ENCODE measurements at places on chromosomes 2 and 18.

- no peak for DNase-seq
Measured at GRCh38 chr18:34841891-34842290, 131.8 kb downstream of the DTNA start.

GRCh38 chr2:231604101-231604684, 11.5 kb downstream of the TEX44 start:
- DNase-seq = no peak

DNA sequence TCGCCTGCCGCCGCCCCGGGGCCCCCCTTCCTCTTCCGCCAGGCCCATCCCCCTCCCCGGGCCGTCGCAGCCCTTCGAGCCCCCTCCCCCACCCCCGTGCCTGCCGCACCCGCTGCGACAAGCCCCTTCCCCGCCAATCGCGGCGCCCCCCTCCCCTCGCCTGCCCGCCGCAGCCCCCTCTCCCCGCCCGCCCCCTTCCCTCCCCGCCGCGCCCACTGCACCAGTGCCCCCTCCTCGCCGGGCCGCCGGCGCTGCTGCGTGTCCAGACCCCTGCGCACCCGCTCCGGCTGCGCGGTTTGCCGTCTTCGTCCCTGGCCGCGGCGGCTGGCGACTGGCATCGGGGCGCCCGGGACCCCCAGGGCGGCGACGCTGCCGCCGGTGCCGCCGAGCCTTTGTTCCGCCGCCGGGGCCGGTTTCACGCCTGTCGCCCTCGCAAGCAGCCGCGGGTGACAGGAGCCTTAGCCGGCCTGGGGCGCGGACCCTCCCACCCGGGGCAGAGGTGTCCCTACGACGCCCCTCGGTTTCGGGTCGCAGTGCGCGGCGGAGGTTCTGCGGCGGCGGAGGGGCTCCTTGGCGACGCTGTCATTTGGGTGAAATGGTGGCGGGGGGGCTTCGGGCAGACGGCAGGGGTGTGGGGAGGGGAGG, 18.1 kb downstream of the GPC1 start:
- peak; percentile 31 for DNase-seq

- DNase-seq = no peak
Measured at GRCh38 chr2:214203744-214204289, 207.0 kb upstream of the VWC2L start.

- DNase-seq = peak; percentile 26
Measured at GRCh38 chr2:236629961-236630872, 60.6 kb downstream of the ACKR3 start.

DNA sequence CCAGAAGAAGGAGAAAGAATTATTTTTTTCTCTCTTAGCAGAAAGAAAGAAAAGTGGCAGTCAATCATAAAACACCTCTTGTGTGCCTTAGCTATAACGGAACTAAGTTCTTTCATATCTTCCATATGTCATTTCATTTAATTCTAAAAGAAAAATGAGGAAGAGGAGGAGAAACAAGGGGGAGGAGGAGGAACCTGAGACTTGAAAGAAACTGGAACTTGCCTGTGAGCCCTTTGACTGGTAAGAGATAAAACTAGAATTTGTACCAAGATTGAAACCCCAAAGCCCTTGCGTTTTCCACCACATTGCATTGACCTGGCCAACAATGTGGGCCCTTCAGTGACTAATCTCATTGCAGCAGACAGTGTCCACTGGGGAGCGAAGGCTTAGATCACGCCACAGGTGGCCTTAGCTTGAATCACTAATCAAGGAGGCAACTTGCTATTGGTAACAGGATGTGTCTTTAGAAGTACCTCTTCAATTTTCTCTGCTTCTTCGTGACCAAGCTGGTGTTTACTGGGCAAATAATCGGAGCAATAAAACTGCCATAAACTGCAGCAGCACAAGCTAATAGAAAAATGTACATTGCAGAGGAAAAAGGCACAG, 307.9 kb downstream of the CLIP4 start:
- no peak for DNase-seq

DNA sequence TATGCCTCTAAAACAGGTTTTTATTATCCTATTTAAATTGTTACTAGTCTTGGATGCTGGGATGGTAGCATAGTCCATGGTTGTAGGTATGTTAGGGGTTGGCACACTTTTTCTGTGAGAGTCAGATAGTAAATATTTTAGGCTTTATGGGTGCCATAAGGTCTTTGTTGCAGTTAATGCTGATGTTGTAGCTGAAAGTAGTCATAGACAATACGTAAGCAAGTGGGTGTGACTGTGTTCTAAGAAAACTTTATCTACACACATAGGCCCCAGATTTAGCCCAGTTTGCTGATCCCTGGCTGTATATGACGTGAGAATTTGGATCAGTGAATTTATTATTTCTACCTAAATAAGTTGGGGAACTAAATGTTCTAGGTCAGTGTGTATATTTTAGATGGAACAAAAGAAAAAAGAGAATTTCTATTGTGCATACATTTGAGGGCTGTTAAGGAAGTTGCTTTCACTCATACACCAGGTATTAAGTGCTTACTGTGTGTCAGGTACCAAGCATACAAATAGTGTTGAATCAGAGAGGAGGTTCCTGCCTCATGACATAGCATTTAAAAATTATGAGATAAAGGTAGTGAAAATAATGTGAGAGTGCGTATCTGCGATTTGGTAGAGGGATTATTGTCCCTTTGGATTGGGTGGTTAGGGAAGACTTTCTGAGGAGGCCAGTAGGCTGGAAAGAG, 39.4 kb downstream of the AGFG1 start:
- no peak for DNase-seq

DNA sequence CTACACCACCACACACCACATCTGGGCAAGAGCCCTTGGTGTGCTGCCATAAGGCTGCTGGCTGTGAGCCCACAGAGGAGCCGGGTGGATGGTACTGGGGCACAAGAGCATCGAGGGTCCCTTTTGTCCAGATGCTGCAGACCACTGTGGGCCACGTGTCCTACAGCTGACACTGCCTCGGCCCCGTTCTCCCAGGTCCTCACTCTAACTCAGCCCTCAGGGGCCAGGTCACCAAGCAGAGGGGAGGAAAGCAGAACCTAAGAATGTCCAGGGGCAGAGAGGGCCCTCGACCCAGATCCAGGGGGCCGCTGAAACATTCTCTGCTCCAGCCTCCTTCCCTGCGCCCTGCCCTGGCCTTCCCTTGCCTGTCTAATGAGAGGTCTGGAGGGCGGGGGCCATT, 91.7 kb upstream of the ASB18 start:
- no peak for DNase-seq

GRCh38 chr2:167404627-167405284, 516.5 kb downstream of the XIRP2 start:
- DNase-seq = no peak

- no peak for DNase-seq
Measured at GRCh38 chr2:137123226-137123625, 357.9 kb downstream of the THSD7B start.

- no peak for DNase-seq
Measured at GRCh38 chr2:134250840-134251461, 2.9 kb upstream of the MGAT5 start.

DNA sequence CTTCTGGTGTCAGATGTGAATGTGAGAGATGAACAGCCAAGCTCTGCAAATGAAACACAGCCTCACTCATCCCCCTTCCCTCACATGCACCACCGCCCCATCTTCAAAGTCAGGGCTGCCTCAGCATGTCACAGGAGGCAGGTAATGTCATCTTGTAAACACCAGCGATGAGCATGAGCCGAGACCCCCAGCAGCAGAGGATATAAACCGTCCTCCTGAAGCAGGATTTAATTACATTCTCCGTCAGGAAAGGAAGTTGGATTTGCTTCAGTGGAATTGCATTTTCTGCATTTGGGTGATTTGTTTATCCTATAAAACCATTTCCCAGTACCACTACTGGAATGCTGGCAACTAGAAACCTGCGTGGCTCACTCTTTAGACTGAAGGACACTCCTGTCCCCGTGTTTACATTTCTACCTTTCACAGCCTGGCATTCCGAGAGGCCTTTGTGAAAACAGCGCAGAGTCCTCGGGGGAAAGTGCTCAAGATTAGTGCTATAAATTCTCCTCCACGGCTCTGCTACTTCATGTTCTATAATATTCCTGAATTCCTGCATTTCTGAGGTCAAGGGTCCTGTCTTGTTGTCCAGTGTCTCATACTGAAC, 619.2 kb downstream of the IRS1 start:
- no peak for DNase-seq

GRCh38 chr18:45850021-45850420, 24.5 kb downstream of the SIGLEC15 start:
- no peak for DNase-seq

DNA sequence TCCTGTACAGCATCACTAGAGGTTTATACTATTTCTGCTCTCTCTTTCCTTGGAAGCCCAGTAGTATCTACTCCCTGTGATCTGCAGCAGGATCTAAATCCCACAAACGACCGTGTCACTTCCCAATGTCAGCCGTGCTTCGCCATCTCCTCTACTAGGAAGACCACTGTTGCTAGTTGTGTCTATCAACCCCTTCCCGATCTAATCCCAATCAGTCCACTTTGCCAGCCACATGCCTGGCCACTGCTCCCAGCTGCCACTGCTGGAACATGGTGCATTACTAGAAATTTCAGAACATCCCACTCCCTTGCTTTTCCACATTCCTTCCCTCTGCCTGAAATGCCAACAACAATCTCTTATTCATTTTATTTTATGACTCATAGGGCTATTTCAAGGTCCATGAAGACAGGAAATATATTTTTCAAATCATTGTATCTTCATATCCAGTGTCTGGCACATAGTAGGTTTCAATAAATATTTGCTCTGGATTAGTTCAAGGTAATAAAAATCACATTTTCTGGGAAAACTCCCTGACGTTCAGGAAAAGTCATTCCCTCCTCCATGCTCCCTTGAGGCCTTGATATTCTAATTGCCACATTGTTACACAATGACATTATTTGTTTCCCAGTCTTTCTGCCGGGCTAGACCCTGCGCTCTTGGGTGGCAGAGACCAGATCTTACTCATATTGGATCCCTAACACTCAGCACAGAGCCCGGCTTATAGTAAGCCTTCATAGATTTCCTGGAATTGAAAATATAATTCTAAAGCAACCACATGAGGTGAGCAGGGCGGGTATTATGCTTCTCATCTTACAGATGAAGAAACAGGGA, 2.1 kb upstream of the TRIB2 start:
- no peak for DNase-seq

GRCh38 chr2:241035142-241035817, 36.9 kb downstream of the SNED1 start:
- DNase-seq = no peak

- DNase-seq = no peak
Measured at GRCh38 chr2:57450170-57450569, 596.4 kb upstream of the VRK2 start.

DNA sequence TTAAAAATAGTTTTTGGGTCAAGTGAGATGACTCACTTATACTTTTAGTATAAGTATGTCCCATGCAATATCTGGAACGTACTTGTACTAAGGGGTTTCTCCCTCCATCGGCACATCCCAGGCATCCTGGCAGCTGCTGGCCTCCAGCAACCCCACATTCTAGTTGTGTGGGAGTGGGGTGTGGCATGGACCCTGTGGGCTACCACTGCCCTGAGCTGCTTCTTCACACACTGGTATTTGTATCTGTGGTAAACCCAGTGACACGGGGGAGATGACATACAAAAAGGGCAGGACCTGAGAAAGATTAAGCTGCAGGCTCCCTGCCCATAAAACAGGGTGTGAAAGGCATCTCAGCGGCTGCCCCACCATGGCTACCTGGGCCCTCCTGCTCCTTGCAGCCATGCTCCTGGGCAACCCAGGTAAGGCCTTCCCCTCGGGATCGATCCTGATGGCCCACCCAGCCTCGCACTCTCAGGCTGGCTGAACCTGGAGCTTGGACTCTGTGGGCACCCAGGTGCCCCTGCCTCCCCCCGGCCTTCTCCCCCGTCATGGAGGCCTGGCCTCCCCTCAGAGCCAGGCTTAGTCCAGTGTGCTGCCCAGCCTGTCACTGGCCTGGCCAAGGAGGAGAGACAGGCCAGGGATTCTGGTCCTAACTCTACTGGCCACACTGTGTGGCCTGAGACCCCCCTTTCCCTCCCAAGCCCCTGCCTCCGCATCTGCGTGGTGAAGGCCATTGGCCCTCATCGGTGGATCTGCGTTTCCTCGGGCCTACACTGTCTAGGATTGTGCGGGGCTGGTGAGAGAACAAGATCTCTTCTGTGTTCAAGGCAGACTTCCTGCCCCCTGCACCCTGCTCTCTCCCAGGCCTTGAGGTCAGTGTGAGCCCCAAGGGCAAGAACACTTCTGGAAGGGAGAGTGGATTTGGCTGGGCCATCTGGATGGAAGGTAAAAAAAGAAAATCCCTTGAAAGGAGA, at the start of gene GNLY:
TSS of gene GNLY (plus strand) at position 307 of the 974 bp plus-strand sequence. CDS start at position 368, 61 bp downstream.
- DNase-seq = no peak

DNA sequence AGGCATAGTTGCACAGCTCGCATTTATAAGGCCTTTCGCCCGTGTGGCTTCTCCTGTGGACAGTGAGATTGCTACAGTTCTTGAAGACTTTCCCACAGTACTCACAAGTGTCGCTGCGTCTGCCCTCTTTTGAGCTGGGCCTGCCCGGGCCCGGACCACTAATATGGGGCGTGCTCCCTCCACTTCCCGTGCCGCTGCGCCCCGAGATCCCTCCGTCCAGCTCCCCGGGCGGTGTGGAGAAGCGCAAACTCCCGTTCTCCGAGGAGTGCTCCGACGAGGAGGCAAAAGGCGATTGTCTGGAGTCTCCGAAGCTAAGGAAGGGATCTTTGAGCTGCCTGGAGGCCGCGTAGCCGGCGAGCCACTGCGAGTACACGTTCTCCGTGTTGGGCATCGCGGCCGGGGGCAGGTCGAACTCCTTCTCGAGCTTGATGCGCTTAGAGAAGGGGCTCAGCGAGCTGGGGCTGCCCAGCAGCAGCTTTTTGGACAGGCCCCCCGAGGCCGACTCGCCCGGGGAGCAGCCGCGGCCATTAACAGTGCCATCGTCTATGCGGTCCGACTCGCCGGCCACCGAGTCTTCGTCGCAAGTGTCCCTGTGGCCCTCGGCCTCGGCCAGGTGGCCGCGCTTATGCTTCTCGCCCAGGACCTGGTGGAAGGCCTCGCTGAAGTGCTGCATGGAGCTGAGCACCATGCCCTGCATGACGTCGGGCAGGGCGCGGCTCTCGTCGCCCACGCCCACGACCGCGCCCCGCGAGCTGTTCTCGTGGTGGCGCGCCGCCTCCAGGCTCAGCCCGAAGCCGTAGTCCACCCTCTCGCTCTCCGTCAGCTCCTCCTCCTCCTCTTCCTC, 92.7 kb downstream of the BCL11A start:
- DNase-seq = no peak

- DNase-seq = no peak
Measured at GRCh38 chr2:167122389-167122788, 234.1 kb downstream of the XIRP2 start.

- no peak for DNase-seq
Measured at GRCh38 chr2:27991146-27991545, 100.6 kb downstream of the BABAM2 start.
